ENCODE measurements at places on chromosomes 4 and X.

DNA sequence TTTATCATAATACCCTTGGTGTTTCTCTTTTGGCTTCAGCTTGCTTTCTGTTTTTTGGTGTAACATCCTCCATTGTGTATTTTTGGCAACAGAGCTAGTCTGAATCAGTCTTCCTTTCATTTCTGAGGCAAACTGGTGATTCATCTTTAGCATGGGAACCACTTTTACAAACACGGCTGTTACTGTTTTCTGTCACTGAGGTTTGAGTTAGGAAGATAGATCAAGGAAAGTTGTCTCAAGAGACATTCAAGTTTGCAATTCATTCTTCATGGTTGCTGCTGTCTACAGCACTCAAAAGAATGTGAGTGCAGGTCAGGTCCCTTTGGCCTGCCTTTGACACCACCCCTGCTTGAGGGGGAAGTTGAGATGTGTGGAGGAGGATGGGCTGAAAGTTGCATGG is 36.3 kb downstream of the IL21 start:
- DNase-seq, result no peak

DNA sequence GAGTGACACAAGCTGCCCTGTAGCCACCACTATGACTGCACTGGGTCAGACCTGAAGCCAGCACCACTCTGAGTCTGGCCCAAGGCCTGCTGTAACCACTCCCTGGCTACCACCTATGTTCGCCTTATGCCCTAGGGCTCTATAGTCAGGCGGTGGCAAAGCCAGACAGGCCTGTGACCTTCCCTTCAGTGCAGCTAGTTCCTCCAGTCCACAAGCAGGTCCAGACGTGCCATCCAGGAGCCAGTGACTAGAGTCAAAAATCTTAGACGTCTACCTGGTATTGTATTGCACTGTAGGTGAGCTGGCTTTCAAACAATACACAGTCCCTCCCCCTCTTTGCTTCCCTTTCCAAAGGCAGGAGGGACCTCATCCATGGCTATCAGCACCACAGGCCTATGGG is 54.0 kb upstream of the RNF128 start:
- DNase-seq, result no peak

GRCh38 chrX:39311646-39312045 is 510.4 kb downstream of the MID1IP1 start:
- DNase-seq, result no peak

- DNase-seq, result no peak
Measured at GRCh38 chr4:80538276-80538926, 202.9 kb downstream of the CFAP299 start.

DNA sequence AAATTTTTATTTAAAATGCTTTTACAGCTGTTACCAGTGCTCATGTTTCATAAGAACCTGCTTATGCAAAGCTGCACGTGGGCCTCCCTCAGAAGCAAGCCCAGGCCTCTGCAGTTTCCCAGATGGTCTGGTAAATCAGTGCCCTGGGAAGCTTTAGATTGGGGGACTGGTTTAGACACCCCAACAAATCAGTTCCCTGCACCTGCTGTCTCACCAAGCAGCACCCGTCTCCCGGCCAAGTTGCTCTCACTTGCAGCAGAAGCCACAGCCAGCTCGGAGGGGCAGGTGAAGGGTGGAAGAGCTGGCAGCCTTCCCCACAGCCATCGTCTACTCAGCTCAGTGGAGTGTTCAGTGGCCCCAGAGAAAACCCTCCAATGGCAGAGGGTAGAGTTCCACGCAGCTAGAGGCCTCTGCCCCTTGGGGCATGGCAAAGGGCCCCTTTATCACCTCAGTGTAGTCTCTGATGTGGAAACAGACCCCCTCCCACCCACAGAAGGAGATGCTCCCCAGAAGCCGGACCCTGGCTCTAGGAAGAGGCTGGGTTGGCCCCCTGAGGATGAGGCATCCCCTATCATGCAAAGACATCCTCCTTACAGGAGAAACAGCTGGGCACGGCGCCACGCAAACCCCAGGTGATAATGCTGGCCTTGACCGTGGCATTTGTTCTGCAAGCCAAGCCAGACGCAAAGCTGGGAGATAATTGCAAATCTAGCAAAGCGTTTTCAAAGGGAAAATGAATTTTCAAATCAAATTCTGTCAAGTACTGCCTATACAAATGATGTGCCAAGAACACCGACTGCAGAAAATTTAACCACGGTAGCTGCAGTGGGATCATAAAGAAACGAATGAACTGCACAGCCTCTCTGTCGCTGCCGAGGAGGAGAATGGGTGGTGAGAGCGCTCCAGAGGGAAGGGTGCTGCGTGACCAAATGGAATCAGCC is 51.9 kb downstream of the ZFYVE28 start:
- peak; percentile 26 for DNase-seq

DNA sequence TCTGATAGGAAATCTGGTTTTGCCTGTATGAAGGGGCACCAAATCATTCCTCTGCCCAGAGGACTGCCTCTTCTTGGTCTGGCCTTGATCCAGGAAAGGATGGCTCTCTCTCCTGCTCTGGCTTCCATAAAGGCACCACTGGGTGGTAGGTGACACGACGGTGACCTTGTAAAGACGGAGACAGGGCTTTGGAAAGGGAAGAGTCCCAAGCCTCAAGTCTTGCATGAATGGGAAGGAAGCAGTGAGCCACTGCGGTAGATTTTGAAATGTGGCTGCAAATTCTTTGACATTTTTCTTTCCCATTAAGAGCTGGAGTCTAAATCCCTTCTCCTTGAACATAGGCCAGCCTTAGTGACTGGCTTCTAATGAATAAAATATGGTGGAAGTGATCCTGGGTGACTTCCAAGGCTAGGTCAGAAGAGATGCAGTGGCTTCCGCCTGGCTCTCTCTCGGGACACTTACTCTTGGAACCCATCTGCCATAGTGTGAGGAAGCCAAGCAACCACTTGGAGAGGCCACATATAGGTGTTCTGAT is 347.4 kb downstream of the BCOR start:
- DNase-seq, result no peak

DNA sequence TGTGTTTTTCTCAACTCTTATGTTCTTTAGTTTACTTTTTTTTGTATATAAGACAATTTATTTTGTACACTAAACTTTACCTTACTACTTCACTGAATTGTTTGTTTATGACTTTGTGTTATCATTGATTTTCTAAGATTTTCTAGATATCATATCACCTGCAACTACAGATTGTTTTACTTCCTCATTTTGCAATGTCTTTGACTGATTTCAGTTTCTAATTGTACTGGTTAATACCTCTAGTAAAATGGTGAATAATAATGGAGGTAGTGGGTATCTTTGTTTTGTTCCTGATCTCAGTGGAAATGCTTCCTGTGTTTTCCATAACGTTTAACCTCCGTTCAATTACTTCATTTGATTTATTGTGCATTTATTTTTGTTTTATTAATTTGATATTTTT is 490.2 kb downstream of the TLL1 start:
- no peak for DNase-seq

GRCh38 chr4:35463251-35463952 is 780.9 kb downstream of the ARAP2 start:
- DNase-seq, result no peak

- no peak for DNase-seq
Measured at GRCh38 chrX:123851079-123851478, 8.8 kb upstream of the XIAP start.

- no peak for DNase-seq
Measured at GRCh38 chr4:105453550-105454205, 20.2 kb downstream of the PPA2 start.

DNA sequence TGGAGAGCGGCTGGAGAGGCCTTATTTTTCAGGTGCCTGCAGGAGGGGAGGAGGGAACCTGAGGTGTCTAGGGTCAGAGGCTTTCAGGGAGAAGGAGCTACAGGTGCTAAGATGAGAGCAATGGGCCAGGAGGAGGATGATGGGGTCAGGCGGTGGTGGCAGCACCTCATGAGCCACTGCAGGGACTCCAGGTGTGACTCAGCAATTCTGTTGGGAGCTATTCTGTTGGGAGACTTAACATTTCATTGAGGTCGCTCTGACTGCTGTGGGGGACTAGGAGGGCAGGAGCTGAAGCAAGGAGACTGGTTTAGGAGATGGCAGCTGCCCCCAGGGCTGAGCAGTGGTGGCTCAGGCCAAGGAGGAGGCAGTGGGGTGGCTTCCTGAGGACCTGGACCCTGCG is 65.0 kb downstream of the CLDN34 start:
- DNase-seq, result no peak

GRCh38 chr4:36288731-36289426 is 7.5 kb downstream of the DTHD1 start:
- DNase-seq, result no peak

GRCh38 chrX:9378980-9379696 is 85.7 kb upstream of the TBL1X start:
- no peak for DNase-seq

- no peak for DNase-seq
Measured at GRCh38 chrX:138011468-138011867, 445.5 kb downstream of the ZIC3 start.

DNA sequence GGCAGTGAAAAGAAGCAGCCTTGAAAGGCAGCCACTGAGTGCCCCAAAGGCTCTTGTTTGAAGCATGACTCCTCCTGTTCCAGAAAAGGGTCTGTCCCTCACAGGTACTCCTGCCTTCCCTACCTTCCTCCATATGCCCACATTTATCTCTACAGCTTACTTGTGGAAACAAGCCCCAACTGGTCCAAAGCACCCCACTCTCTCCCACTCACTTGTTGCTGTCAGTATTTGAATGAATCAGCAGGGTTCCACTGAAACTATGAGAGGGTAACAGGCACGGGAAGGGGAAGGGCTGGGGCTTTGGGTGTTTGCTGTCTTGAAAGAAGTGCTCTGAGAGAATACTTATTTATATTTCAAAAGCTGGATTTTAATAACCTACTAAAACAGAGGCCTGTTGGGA is 34.9 kb downstream of the GPR143 start:
- no peak for DNase-seq

- DNase-seq, result no peak
Measured at GRCh38 chr4:56217343-56217890, 169.9 kb downstream of the AASDH start.

- no peak for DNase-seq
Measured at GRCh38 chrX:109739625-109740432, 6.8 kb upstream of the ACSL4 start.

- DNase-seq, result peak; percentile 57
Measured at GRCh38 chrX:51461053-51462044, 35.0 kb downstream of the NUDT11 start.

- no peak for DNase-seq
Measured at GRCh38 chr4:165440415-165441158, 61.8 kb downstream of the CPE start.

DNA sequence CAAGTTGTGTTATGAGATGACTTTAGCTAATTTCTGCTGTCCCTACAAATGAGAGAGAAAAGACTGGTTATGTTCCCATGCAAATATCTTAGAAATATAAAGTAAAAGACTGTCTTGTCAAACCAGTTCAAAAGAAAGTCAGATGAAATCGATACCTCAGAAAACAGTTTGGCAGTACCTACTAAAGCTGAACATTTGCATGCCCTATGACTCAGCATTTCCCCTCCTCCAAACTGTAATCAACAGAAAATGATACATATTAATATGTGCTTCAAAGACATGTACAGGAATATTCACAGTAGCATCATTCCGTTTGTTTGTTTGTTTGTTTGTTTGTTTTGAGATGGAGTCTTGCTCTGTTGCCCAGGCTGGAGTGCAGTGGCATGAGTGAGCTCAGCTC is 90.3 kb downstream of the ARX start:
- no peak for DNase-seq

GRCh38 chr4:76733068-76733771 is 164.7 kb downstream of the SOWAHB start:
- peak; percentile 11 for DNase-seq

DNA sequence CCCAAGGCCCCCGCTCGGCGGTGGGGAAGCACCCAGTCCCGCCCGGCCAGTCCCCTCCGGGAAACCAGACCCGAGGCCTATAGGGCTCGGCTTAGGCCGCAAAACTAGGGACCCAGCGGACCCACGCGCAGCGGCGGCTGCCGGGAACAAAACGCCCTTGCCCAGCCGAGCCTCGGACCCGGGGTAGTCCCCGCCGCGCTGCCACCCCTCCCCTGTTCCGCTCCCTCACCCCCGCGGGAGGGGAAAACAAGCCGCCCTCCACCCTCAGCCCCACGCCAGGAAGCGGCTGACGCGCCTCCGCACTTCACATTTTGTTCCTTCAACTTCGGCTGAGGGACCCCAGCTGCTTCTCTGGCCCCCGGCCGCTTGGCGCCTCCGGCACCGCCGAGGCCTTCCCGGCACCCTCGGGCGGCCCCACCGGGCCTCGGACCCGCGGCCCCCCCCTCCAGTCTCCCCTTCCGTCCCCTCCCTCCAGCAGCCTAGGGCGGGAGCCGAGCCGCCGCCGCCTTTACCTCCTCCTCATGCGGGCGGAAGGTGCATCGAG is 694 bp downstream of the PDS5A start:
- DNase-seq, result peak; percentile 60

DNA sequence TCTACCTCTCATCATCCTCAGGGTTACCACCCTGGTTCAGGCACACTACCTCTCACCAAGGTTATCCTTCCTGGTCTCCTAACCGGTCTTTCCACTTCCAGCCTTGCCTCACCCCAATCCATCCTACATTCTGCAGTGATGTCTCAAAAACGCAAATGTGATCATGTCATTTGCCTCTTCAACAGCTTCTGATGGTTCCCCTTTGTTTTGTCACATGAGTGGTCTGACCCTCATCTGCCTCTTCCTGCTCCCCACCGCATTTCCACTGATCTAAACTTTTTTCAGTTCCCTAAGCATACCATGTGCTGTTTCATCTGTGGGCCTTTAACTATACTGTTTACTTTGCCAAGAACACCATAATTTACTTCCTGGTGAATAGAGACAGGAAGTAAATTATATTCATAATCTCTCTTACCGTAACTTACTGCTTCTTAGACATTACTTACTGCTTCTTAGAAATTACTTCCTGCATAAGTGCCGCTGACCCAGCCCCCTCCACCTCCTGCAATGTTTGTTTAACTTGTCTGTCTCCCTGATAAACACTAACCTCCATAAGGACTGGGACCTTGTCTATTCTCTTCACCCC is 27.1 kb upstream of the NSUN7 start:
- peak; percentile 31 for DNase-seq

GRCh38 chrX:49840679-49841078 is 11.6 kb downstream of the PAGE4 start:
- DNase-seq, result peak; percentile 52

DNA sequence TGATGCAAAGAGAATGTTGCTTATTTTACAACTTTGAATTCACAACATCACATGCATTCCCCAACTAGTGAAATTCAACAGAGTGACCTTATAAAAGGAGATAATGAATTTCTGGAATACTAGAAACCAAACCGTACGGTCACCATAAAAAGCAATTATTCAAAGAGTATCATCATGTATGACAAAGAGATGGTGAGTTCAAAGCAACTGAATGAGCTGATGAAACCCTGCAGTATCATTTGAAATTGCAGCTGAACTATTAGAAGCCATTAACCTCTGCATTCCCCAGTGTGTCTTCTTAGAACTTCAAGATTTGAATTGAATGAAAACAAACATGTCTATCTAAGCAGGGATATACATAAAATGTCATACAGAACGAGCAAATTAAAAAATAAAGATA is 172.4 kb downstream of the SLITRK2 start:
- no peak for DNase-seq
